ENCODE measurements at places on chromosomes 11 and 22.

DNA sequence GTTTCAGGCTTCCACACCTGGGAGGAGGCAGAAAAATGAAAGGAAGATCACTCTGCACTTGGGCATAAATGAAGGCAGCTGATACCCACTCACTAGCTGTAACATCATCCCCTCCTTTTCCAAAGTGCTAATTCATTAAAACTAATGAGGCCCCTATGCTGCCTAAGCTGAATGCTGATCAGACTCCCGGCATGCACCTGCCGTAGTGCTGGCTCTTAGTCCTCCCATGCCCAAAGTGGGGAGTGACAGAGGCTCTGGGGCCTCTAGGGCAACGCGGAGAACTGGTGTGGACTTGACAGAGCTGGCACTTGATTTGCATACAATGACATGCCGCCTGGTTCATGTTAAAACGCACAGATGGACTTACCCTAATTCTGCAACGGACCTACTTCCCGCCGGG is 96.5 kb upstream of the NCAM1 start:
- no peak for DNase-seq

DNA sequence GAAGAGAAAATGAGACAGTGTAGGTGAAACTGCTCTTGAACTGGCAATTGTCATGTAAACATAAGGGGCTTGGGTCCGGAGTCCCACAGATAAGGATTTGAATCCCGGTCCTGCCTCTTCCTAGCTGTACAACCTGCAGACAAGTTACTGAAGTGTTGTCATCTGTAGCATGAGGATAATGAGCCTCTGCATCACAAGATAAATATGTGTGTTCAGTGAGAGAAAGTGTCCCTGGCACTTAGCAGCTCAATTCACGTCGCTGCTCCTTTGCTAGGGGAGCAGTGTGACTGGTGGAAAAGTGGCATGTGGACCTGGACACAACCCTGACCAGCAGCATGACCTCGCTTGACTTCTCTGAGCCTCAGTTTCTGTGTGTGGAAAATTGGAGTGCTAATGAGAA is 73.7 kb upstream of the NECTIN1 start:
- no peak for DNase-seq

DNA sequence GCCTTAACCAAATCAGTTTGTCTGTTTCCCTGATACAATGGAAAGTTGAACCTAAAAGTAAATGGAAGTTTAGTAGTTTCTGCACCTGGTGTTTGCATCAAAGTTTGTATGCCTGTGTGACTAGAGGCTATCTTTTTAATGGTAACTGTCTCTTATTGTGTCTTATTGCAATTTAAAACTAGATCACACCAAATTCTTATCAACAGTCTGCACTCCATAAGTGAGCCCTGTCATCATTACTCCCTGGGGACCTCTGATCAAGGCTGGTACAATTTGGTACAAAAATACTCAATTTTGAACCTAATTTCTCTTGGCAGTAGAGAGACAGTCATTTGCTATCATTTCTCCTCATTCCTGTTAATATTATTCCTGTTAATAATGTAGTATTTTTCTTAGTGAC is 38.1 kb downstream of the ARHGAP1 start:
- DNase-seq = no peak

DNA sequence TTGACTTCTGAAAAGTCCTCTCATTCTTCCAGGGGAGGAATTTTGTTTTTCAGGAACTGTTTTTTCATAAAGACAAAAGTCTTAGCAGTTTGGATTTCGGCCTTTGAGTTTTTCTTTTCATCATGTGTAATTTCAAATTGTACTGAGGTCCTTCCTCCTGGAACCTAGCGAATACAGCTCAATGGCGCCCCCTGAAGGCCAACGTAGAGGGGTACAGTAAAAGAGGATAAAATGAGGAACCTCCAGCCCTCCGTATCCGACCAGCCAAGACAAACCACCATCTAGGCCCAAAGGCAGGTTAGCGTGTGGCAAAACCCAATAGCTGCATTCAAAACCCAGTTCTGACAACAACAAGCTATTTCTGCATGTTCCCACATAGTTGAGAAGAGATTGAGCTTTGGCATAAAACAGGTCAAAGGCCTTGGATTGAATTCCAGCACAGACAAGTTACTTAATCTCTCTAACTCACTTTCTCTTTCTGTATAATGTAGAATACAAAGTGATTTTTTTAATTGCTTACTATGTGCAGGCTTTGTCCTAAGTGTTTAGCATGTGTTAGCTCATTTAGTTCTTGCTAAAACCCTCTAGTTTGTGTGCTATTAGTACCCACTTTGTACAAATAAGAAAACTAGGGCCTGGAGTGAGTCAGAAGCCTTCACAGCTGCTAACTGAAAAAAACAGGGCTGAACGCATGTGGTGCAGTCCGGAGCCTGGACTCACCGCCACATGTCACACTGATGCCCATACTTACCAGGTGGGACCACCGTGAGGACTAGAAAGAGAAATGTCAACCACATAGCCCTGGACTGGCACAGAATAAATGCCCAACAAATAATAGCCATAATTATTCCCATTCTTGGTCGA is 43.2 kb upstream of the ETS1 start:
- DNase-seq = peak; percentile 94

DNA sequence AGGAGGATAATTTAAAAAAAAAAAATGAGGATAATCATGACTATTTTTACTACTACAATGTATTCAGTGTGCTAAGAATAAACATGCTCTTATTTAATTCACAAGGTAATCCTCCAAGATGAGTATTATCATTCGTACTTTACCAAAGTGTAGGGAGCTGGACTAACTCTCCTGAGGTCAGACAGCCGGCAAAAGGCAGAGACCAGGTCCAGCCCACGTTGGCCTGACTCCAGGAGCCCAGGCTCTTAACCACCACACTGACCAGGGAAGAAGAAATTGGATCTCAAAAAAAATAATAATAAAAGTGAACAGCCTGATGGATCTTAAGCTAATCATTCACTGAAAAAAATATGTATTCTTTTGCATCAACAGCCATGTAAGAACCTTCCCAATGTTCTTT is 25.2 kb downstream of the PLAAT3 start:
- DNase-seq = no peak

GRCh38 chr22:49400941-49401598 is 426.6 kb downstream of the BRD1 start:
- no peak for DNase-seq

GRCh38 chr11:3129181-3129590 is 35.9 kb downstream of the OSBPL5 start:
- DNase-seq = no peak

- DNase-seq = peak; percentile 25
Measured at GRCh38 chr22:47192651-47193437, 430.4 kb downstream of the TBC1D22A start.

DNA sequence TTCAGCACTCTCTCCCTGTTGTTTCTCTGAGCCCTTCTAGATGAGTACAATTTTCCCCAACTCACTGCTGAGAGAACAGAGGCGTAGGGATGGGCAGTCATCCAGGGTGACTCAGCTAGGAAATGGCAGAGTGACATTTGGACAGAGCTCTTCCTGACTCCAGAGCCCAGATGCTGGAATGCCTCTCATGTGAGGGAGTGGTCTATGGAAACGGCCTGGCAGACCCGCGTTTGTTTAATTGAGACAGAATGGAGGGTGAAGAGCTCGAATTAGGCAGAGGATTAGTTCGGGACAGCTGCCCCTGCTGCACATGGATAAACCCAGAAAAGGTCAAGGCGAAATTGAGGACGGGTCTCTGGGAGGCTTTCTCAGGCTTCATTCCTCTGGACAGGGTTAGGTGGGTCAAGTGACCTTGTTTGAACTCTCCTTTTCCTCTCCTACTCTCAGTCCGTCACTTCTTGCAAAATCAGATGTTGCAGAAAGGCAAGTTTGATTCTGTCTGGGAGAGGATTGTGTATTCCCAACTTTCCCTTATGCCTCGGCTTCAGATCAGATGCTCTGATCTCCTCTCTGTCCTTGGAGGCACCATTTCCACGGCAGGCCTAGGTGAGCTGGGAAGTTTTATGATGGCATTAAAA is 7.6 kb upstream of the LMO2 start:
- DNase-seq = no peak

DNA sequence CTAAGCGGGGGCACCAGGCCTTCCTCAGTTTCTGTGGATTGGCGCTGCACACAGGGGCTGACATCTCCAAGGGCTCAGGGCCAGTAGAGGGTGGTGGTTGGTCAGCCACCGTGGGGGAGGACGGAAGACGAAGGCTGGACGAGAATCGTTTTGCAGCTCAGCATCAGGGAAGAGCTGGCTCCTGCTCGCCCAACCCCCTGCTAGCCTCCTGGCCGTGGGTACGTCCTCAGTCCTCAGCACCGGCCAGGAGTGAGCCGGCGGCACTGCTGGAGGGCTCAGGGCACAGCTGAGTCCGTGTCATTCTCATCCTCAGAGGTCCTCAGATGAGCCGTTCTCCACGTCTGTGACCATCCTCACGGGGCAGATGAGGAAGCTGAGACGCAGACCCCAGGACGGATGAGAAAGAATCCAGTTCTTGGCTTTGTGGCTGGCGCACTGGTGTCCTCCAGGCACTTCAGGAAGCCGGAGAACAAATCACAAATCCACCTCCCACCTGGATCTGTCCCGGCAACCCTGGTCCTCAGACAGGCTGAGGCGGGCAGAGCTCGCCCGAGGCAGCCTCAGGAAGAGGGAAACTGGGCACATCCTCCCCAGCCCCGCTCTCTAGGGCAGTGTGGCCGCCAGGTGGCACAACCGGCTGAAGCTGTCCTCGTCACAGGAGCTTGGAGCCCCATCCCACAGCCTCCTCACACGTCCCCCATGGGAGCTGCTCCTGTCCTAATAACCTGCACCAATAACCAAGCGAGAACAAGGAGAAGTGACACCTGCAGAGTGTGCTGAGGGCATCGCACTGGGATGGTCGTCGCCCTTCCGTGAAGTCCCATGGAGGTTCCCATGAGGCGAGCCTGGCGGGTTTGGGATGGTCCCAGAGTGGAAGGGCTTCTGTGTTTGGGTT is 393.7 kb downstream of the BRD1 start:
- no peak for DNase-seq

DNA sequence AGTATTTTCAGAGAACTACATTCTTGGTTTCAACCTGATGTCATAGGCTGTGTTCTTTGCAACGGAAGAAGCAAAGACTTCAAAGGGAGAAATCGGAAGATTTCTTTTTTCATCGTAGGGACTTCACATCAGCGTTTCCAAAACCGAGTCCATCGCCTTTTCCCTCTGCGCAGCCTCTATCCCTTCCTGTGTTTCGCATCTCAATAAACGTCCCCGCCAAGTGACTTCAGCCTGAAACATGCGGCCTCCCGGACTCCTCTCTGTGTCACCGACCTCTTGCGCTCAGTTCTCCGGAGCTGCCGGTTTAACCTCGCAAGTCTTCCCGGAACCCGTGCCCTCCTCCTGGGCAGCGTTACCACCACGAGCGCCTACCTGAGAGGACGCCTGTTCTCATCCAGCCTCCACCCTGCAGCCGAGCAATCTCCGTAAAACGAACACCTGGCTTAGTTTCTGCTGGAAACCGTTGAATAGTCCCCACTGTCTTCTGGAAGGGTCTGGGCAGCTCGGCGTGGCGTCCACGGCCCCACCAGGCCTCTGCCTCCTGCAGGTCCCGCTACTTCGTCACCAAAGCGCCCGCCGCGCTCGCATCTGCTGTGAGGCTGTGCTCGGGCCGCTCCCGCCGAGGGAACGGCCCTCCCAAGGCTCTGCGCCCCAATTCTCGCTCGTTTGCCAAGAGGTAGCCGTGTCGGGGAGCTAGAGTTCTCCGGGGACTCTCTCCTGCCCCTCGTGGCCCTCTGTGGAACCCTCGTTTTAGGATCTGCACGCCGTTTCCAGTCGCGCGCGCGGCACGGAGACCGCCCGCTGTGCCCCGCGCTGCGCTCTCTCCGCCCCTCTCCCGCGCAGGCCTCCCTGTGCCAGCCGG is at the start of gene GLB1L3:
Gene GLB1L3 (plus strand): TSS at position 846 of the 862 bp plus-strand sequence. CDS start 362 bp downstream, outside the sequence.
- peak; percentile 86 for DNase-seq

GRCh38 chr22:44577391-44578109 is 79.5 kb upstream of the RTL6 start:
- no peak for DNase-seq

DNA sequence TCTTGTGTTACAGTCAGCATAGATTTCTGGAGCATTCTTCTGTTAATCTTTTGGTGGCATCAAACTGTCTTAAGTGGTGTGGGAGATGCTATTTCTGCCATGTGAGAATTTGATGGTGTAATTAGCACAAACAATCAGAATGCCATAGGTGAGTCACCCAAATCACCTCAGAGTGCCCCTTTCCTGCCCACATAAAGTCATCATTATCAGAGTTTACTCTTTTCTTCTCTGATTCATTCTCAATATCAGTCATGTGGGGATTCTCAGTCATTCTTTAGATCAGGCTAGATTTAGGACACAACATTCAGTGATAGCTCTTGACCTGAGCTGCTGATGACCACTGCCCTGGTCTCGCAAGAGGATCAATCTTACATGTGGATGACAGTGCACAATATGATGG is 23.7 kb upstream of the MS4A6A start:
- peak; percentile 10 for DNase-seq

DNA sequence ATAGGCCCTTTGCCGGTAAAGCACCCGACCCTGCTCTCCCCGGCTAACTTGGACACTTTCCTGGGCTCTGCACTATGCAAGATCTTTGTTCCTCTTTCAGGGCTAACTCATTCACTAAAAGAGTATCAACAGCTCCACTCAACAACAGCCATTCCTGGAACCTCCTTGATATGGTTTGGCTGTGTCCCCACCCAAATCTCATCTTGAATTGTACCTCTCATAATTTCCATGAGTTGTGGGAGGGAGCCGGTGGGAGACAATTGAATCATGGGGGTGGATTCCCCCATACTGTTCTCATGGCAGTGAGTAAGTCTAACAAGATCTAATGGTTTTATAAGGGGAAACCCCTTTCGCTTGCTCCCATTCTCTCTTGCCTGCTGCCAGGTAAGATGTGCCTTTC is 330.0 kb downstream of the TENM4 start:
- no peak for DNase-seq

- no peak for DNase-seq
Measured at GRCh38 chr11:42976636-42977217, 335.1 kb upstream of the API5 start.

GRCh38 chr11:124667601-124668000 is 5.9 kb downstream of the SIAE start:
- no peak for DNase-seq

DNA sequence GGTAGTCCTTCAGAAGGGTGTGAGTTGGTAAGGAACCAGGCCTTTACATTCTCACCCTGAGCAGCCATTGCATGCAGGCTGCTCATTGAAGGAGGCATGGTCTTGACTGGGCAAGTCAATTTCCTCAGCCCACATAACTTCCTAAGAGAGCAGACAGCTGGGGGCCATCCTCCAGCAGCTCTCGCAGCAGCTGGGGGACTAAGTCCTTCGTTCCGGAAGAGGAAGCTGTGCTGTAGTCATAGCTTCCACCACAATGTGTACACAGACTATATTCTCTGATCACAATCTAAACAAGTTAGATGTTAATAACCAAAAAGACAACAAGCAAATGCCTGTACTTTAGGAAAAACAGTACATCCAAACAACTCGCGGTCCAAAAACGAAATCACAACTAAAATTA is 30.1 kb upstream of the MPPED1 start:
- DNase-seq = no peak

- DNase-seq = no peak
Measured at GRCh38 chr11:29224739-29225384, 792.0 kb downstream of the KCNA4 start.
